ENCODE measurements at places on chromosomes 5 and 9. TPM values are rescaled to one million over a fixed set of nuclear protein-coding genes. Genes with fewer than 3 reads are reported as not detected.

Gene SMIM33
- not detected for total RNA-seq

Gene AMBP
- total RNA-seq: not detected

Gene GPX3
- 0.28 TPM for total RNA-seq

Gene SLC9A3
- 0.72 TPM for total RNA-seq

Gene TAF1L
- total RNA-seq: not detected

Gene C9orf85
- total RNA-seq: 4.3 TPM

Gene FOXD4L4
- total RNA-seq: under 0.01 TPM

Gene CSF1R
- 0.36 TPM for total RNA-seq

Gene FAM169A
- under 0.01 TPM for total RNA-seq

Gene SAPCD2
- 3.4 TPM for total RNA-seq

Gene DDX4
- not detected for total RNA-seq

Gene SEMA5A
- total RNA-seq: 12.5 TPM

Gene SLC44A1
- 19.4 TPM for total RNA-seq

Gene ZNG1C
- 11.9 TPM for total RNA-seq

Gene TCERG1
- 21.9 TPM for total RNA-seq

Gene IFNA4
- total RNA-seq: not detected

Gene NR4A3
- 1.9 TPM for total RNA-seq

Gene PCDHGB1
- total RNA-seq: 3.3 TPM

Gene GPR151
- total RNA-seq: not detected

Gene GMCL2
- total RNA-seq: not detected

Gene ZFP2
- total RNA-seq: 0.56 TPM

Gene ZNF883
- total RNA-seq: 0.83 TPM

Gene ERP44
- total RNA-seq: 16.1 TPM

Gene GLDC
- 0.83 TPM for total RNA-seq

Gene SLC36A3
- not detected for total RNA-seq

Gene TAS2R1
- total RNA-seq: not detected

Gene PDE6A
- not detected for total RNA-seq

Gene SPAAR
- total RNA-seq: 0.18 TPM

Gene GABRA1
- not detected for total RNA-seq

Gene HACD4
- 2.8 TPM for total RNA-seq

Gene TRPM3
- not detected for total RNA-seq

Gene ZNF366
- total RNA-seq: not detected

Gene RACK1
- total RNA-seq: 5,432 TPM

Gene KLHL3
- total RNA-seq: 4.1 TPM

Gene COL23A1
- total RNA-seq: not detected

Gene LHX3
- not detected for total RNA-seq

Gene ASPN
- under 0.01 TPM for total RNA-seq

Gene ARL14EPL
- total RNA-seq: not detected

Gene DBH
- total RNA-seq: not detected

Gene SHOC1
- total RNA-seq: not detected

Gene PCDHA1
- total RNA-seq: not detected

Gene PLPP7
- 0.54 TPM for total RNA-seq

Gene SEMA6A
- 0.36 TPM for total RNA-seq

Gene FGF18
- not detected for total RNA-seq

Gene NR2F1
- 19.0 TPM for total RNA-seq

Gene IRX4
- total RNA-seq: not detected

Gene PCDHA6
- not detected for total RNA-seq

Gene CAPSL
- total RNA-seq: not detected

All from IMR-90 (cell line).